ENCODE measurements at places on chromosomes 5 and 9. TPM values are rescaled to one million over a fixed set of nuclear protein-coding genes. Genes with fewer than 3 reads are reported as not detected.

The GAPT gene
- total RNA-seq, result 0.43 TPM

The ZDHHC11B gene
- 18.8 TPM for total RNA-seq

DNA sequence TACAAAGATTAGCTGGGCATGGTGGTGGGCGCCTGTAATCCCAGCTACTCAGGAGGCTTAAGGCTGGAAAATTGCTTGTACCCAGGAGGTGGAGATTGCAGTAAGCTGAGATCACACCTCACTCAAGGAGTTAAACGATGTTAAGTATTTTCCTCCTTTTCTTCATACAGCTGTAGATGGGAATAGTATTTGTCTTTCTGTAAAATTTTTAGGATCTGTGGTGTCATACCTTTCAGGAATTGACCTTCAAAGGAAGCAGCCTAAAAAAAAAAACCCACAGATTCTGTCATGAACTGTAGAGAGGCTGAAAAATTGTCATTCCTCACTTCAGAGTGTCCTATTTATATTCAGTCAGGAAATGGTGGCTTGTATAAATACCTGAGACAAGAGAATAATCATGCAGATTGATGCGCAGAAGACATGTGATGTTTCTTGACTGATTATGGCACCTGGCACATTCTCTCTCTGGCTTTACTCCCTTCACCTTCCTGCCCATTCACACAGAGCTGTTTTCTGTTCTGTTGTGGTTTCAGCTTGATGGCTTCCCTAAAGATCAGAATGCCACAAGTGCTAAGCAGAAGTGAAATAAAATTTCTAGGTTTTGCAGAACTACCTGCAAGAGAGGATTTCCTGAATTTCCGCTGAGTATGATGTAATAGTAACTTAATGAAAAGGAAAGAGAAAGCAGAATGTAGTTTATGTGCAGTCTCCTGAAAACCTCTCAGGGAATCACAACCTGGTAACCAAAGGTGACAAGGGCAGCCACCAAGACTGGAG is 3.8 kb downstream of the IFNA1 start:
- DNase-seq, result no peak

- no peak for DNase-seq
Measured at GRCh38 chr5:80784451-80784850, 129.7 kb upstream of the DHFR start.

The SPINK4 gene
- not detected for total RNA-seq

DNA sequence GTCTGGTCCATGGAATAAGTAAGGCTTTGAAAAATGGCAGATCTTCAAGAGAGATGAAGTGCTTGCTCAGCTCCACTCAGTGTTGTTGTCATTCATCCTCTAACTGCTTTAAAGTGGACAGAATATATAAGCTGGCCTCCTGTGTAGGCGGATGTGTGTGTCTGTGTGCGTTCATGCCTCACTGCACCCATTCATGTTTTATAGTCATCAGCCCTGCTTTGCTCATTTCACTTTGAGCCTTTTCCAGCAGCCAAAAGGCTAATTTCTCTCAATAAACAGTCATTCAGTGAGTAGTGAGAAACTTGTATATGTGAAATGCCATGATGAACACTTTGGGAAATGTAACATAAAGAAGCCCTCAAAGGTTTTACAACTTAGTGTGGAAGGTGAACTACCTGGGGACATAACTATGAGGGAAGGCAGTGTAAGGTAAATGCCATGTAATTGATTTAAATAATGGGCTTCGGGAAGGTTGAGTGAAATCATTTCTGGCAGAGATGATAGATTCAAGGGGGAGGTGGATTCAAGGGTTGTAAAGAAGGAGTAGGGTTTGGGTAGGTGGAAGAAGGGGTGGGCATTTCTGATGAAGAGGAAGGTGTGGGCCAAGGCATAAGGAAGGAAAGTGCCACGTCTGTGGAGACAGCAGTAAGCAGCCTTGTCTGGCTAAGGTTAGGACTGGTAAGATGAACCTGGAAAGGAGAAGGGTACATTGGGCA is 15.7 kb downstream of the TTC23L start:
- DNase-seq, result no peak

The ADAMTS13 gene
- total RNA-seq, result 2.8 TPM

DNA sequence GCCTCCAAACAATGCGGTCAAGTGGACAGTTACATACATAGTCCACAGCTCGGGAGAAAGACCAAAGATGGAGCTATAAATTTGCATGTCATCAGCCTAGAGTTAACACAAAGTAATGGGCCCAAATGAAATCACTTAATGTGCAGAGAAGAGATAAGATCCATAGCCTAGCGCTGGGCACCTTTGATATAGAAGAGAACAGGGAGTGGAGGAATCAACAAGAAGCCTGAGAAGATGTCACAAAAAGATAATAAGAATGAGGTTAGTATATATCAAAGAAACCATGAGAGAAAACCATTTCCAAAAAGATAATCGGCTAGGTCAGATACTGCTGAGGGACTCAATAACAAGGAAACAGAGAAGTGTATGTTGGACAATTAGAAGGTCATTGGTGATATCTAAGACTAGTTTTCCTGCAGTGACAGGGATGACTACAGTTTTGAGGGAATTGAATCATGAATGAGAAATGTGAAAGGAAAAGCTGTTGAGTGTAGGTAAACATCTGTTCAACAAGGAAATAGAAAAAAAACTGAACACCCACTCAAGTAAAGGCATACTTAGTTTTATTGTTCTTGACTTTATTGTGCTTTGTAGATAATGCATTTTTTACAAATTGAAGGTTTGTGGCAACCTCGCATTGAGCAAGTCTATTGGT is 68.7 kb upstream of the CDH6 start:
- DNase-seq, result no peak

The C9 gene
- not detected for total RNA-seq

The PGM5 gene
- total RNA-seq, result 157 TPM

DNA sequence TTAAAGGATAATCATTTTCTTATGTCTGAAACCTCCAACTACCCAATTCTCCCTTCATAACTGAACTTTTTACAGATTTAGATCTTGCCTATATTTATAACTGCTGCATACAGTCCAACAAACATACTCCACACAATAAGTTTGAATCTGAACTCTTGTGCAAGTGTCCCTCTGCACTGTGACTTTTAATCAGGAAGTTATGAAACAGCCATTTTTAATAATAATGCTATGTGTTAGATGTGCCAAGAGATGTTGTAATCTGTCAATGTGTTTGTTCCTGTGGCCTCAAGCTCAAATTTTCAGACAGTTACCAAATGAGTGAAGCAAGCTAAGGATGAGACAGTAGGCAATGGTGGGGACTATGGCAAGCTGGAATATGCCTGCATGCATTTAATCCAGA is 57.6 kb upstream of the MTAP start:
- no peak for DNase-seq

- no peak for DNase-seq
Measured at GRCh38 chr5:88426441-88426840, 157.8 kb upstream of the TMEM161B start.

DNA sequence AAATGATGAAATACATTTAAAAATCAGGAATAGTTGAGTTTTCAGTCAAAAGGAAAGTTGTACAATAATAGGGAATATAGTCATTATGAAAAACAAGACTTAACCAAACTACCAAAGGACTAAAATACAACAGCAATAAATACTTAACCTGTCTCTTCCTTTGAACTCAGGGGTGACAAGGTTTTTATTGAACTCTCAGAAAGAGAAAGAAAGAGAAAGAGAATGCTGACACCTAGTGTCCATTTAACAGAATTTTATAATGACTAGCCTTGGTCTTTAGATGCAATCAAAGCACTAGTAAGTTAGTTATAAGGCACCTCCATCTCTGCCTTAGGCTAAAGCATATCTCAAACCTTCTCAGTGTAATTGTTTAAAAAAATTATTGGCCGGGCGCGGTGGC is 47.5 kb downstream of the UIMC1 start:
- DNase-seq, result no peak

The OTP gene
- not detected for total RNA-seq

GRCh38 chr9:36872641-36873040 is 161.4 kb downstream of the PAX5 start:
- no peak for DNase-seq

- DNase-seq, result no peak
Measured at GRCh38 chr9:34898846-34899245, 59.2 kb upstream of the PHF24 start.

DNA sequence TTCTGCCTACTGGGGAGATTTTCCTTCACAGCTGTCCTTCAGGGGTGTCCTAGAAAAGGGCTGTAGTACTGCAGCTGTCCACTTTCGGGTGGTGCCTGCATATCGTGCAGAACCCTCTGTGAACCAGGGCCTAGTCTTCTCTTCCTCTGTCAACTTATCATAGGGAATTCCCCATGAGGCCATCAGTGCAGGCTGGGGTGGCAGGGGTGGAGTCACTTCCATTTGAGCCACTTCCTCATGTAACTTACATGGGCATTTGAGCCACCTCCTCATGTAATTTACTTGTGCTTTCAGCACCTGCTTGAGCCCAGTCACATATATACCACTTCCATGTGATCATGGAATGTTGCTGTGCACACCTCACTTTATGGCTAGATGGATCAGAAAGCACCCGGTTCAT is 742.0 kb upstream of the RGMB start:
- DNase-seq, result no peak

The SPATA31C1 gene
- total RNA-seq, result not detected

The FCN2 gene
- 0.30 TPM for total RNA-seq

The ORM2 gene
- not detected for total RNA-seq

The MAPK9 gene
- 42.4 TPM for total RNA-seq

The ADAMTS19 gene
- 0.81 TPM for total RNA-seq

DNA sequence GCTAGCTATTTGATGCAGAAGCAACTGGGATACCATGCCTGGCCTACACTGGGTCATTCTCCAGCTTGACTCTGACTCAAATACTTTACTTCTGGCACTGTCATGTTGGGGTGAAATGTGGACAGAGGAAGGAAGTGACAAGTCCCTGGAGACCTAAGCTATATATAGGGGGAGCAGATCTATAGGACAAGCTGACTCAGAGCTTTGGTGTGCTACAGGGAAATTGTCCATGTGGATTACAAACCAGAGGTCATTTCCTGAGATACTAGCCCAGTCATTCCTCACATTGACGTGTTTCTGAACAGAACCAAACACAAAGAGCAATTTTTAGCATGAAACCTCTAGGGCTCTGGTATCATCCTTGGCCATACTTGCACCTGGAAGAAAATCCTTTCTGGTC is 531.6 kb upstream of the CLINT1 start:
- DNase-seq, result no peak

The PLAC8L1 gene
- total RNA-seq, result not detected

The NUTM2F gene
- not detected for total RNA-seq

DNA sequence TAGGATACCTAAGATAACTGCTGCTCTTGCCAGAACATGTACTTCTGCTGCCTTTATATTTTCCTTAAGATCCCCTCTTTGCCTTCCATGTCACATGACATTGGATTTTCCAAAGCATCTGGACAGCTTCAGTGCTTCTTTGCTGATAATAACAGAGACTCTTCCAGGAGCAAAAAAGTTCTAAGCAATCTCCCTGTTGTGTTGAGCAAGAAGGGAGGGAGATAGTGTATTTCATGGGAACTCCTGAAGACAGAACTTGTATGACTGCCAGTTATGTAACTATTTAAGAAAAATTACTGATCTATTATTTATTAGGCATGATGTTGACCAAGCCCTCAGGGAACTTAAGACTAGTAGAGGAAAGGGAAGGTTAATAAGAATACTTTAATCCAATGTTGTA is 454.7 kb downstream of the SPATA31D1 start:
- no peak for DNase-seq

DNA sequence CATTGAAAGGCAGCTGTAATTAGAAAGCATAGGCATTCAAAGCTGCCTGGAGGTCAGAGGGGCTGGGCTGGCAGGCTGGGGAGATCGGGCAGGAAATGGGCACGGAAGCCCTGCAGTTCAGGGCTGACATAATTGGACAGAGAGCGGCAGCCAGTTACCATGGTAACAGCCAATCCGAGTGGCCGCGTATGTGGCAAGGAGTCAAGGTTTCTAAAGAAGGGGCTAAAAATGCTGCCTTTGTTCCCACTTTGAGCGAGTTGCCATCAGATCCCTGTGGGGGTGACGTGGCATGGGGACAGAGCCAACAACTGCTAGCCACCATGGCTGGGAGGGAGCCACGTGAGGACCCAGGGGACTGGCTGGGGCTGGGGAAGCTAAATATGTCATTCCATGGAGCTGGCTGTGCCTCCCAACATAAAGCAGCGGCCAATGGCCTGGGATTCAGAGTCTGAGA is 44.7 kb upstream of the NDFIP1 start:
- peak; percentile 88 for DNase-seq

GRCh38 chr9:122219856-122220672 is 8.7 kb downstream of the LHX6 start:
- no peak for DNase-seq

The TNFSF15 gene
- not detected for total RNA-seq

The BAAT gene
- 0.08 TPM for total RNA-seq

Measured in Right ventricle myocardium superior (tissue), 1 donor.